ENCODE measurements at places on chromosomes 2 and 18.

DNA sequence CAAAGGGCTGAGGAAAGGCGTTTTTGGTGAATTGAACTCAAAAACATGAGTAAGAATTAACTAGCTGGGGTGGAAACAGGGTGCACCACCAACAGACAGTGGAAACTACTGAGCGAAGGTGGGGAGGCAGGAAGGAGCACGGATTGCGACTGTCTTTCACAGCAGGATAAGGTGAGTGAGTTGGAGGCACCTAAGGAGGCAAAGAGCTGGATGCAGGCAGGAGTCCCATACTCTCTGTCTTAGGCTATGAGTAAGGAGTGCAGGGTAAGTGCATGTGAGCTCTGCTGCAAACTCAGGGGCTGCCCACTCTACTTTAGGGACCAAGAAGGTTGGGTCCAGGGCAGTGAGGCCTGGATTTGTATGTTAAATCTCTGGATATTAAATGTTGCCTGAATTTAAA, 333.1 kb upstream of the ZNF521 start:
- DNase-seq = no peak

DNA sequence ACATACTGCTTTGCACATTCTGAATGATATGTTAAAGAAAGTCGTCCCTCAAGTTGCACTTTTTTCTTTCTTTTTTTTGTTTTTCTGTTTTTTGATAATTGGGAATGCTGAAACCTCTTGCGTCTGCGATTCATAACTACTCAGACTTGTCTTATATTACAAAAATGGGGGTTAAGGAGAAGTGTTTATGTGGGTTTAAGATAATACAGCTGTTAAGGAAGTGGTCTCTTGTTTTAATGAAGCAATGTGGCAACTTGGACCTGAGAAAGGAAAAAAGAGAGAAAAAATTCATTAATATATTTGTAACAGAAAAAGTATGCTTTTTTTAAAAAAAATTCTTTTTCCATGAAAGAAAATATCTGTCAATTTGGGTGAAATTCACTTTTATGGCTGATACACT, 268.5 kb upstream of the CCDC68 start:
- DNase-seq = no peak

- no peak for DNase-seq
These were observed 34.1 kb downstream of the SS18 start for GRCh38 chr18:26056291-26056690.

GRCh38 chr18:6747646-6748045, 18.1 kb downstream of the ARHGAP28 start:
- no peak for DNase-seq

DNA sequence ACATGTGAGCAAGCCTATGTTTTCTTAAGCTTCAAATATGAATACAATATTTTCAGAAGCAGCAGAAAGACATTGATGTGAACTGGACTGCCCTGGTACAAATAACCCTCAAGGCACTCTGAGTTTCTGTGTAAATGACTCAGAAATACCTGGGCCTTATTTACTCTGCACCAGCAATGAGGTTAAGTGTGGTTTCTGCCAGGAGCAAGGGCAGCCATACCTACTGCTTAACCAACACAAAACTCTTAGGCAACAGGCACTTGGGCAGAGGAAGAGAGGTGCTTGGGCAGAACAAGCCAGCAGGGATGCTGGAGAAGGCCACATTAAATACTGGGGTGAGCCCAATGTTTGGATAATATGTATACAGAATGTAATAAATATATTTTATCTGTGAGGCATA, 29.4 kb upstream of the ARL5A start:
- DNase-seq = no peak

DNA sequence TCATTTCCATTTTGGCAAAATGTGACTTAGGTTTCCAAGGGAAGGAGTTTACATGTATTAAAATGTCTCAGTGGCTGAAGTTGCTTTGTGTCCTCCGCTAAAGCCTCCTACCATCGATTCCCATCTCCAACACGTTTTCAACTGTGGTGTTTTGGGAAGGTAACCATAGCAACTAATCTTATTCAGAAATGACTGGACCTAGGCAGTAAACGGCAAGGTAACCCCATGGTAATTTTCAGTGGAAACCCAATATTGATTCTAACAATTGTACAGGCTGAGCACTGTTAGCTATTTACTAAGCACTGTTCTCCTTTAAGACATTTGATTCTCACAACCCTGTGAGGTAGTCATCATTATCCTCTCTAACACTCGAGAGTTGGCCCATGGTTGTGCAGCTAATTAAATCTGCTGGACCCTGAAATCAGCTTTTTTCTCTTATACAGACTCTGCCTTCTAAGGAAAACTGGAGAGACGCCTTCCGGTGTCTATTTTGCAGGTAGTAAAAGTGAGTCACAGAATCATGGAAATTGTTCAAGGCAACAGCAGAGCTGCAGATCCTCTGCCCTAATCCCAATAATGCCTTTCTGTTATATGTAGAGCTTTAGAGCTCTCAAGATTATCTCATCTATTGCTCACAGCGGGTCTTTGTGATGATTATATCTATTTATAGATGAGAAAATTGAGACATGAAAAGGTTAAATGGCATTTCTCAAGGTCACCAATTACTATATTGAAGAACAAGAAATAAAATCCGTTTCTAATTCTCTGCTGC, 36.2 kb downstream of the FASTKD2 start:
- no peak for DNase-seq

- DNase-seq = peak; percentile 58
These were observed 72.5 kb downstream of the DHRS9 start for GRCh38 chr2:169141713-169142352.

- DNase-seq = no peak
These were observed 81.1 kb downstream of the SLC66A3 start for GRCh38 chr2:11236335-11236734.

GRCh38 chr2:9336576-9337314, 86.6 kb downstream of the ITGB1BP1 start:
- DNase-seq = peak; percentile 87

- no peak for DNase-seq
These were observed 77.3 kb upstream of the RMDN2 start for GRCh38 chr2:37847792-37848191.

DNA sequence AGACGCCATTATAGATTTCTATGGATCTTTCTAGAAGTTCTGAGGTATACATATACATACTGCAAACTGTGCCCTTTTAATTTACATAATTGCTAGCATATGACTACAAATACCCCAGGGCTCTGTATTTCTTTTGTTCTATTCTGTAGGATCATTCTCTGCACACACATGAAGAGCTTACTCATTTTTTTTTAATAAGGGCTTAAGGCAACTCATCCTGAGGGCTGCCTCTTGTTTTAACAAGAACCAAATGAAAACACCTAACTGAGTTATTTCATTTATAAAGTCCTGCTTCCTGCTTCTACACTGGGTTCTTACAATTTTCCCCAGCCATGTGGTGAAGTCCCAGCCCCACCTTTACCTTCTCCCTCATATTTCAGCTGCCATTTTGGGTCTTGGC, 390.5 kb downstream of the IRS1 start:
- DNase-seq = no peak

GRCh38 chr18:45303026-45303425, 312.2 kb upstream of the SLC14A2 start:
- no peak for DNase-seq

GRCh38 chr18:70461323-70462077, 172.7 kb downstream of the SOCS6 start:
- DNase-seq = no peak

- peak; percentile 68 for DNase-seq
These were observed 13.3 kb downstream of the MRPL44 start for GRCh38 chr2:223970343-223971128.

GRCh38 chr2:191206613-191207471, 38.4 kb upstream of the MYO1B start:
- DNase-seq = no peak

- no peak for DNase-seq
These were observed 149.3 kb upstream of the HAAO start for GRCh38 chr2:42941633-42942176.

DNA sequence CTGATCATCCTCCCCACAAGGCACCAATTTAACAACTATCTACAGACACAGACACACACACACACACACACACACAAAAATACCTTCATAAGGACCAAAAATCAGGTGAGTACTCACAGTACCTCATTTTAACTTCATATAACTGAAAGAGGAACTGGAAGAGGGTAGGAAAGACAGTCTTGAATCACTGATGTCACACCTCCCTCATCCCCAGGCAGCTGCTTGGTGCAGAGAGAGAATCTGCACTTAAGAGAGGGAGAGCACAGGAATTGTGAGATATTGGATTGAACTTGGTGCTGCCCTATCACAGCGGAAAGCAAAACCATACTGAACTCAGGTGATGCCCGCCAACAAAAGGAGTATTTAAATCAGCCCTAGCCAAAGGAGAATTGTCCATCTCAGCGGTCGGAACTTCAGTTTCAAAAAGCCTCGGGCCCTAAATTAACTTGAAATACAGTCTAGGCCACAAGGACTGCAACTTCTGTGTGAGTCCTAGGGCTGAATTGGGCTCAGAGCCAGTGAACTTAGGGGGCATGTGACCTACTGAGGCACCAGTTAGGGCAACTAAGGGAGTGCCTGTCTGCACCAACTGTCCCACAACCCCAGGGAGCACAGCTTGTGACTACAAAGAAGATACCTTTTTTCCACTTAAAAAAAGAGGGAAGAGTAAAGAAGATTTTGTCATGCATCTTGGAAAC, 211.1 kb downstream of the LRATD1 start:
- DNase-seq = no peak

DNA sequence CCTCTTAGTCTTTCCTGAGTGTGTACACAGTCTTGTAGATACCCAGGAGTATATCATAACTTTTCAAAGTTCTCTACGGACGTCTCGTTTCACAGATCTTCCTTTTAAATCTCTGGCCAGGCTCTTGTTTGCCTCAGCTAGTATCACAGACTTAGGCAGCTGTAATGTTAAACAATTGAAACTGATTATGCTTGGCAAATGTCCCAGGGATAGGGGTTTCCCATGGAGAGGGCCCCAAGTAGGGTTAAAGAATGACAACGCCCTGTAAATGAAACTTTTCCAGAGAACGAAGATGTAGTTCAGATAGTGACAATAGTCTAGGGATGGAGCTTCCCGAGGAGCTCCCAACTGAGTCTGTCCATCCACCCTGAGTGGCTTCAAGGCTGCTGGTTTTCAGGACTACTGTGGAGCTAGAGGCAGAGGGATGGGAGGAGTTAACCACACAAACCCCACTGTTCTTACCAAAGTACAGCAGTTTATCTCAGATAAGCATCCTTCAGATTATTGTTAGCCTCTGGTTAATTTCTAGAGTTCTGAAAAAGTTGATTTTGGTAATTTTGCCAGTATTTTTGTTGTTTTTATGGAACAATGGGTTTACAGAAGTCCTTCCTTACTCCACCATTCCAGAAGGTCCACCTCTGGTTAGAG, 9.1 kb downstream of the NEURL3 start:
- DNase-seq = no peak

- no peak for DNase-seq
These were observed 106.8 kb upstream of the SERPINE2 start for GRCh38 chr2:224145751-224146355.

- no peak for DNase-seq
These were observed 484.6 kb upstream of the HS6ST1 start for GRCh38 chr2:128803222-128803621.

DNA sequence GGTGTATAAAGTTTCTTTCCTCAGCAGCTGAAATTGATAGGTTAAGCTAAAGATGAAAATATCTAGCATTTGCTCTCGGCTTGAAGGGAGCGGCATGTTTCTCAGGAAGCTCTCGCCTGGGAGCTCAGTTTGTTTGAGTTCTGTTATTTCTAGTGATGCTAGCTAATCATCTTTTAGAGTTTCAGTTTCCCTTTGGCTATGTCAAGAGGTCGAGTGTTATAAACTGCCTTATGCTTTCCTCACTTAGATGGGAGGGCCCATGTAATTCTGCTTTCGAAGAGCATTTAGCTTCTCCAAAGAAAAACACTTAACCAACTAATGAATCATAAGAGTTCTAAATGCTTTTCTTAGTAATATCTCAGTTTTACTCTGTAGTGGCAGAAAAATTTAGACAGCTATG, 33.6 kb downstream of the PLCL1 start:
- no peak for DNase-seq

- DNase-seq = no peak
These were observed 55.4 kb downstream of the UXS1 start for GRCh38 chr2:106138543-106139237.

GRCh38 chr2:160836755-160837154, 323.5 kb upstream of the TANK start:
- no peak for DNase-seq

- no peak for DNase-seq
These were observed 238.3 kb downstream of the TCF4 start for GRCh38 chr18:55349685-55350084.

- DNase-seq = peak; percentile 73
These were observed 223.7 kb downstream of the CYP26B1 start for GRCh38 chr2:71923887-71924533.

DNA sequence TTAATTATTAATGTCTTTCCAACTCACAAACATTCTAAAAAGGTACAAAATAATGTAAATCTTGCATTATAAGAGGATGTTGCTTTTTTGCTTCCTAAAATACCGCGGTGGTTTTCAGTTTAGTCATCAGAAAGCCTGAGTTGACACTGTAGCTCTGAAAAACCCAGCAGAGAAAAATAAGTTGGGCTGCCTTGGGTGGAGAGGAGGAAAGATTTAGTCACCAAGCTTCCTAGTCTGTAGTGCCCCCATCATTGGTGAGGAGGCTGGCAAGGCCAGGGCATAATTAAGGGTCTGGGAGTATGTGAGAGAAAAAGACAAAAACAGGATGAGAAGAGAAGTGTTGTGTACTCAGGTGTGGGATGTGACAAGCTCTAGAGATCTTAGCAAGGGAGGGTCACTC, 5.7 kb downstream of the PTPRM start:
- DNase-seq = no peak

DNA sequence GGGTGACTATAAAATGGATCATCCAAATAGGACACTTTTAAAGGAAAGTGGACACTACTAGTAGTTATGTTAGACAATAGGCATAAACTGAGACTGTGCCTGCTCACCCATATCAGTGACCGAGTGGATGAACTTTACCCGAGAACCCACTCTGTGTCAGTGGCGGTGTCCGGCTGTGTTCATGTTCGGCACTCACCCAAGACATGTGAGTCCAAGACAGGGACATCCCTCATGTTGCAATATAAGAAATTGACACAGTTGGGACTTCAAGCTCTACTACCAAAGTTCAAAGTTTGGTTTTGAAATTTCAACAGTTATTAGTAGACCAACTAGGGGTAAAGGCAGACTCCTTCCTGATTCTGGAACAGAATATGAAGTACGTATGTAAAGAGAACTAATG, 326.3 kb upstream of the TNP1 start:
- no peak for DNase-seq

DNA sequence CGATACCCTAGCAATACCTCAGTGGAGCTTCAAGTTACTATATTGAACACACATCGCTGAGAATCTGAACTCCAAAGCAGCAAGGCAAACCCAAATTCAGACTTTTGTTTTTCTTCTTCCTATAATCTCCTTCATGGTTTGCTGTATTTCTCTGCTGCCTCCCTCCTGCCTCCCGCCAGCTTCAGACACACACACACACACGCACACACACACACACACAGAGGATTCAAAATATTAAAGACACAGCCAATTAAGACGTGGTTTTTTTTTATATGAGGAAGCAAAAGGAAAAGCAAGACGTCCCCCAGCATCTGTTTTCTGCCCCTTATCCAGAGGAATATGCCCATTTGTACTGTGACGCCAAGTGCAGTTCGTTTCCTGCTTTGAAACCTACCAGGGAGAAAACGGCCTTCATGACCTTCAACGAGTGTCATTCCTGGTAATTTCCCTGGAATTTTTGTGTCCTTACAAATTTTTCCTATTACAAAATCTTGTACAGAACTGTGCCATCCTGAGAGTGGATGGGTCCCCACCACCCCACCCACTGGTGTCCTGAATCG, 547.9 kb upstream of the ID2 start:
- no peak for DNase-seq

- DNase-seq = no peak
These were observed 262.7 kb downstream of the FHOD3 start for GRCh38 chr18:36560187-36560586.
